ENCODE measurements at places on chromosomes 7 and 10. TPM values are rescaled to one million over a fixed set of nuclear protein-coding genes. Genes with fewer than 3 reads are reported as not detected.

GRCh38 chr7:131097662-131098376, 229.9 kb upstream of the MKLN1 start:
- no peak for DNase-seq

GRCh38 chr7:77368974-77369373, 47.2 kb downstream of the GSAP start:
- DNase-seq, result no peak

DNA sequence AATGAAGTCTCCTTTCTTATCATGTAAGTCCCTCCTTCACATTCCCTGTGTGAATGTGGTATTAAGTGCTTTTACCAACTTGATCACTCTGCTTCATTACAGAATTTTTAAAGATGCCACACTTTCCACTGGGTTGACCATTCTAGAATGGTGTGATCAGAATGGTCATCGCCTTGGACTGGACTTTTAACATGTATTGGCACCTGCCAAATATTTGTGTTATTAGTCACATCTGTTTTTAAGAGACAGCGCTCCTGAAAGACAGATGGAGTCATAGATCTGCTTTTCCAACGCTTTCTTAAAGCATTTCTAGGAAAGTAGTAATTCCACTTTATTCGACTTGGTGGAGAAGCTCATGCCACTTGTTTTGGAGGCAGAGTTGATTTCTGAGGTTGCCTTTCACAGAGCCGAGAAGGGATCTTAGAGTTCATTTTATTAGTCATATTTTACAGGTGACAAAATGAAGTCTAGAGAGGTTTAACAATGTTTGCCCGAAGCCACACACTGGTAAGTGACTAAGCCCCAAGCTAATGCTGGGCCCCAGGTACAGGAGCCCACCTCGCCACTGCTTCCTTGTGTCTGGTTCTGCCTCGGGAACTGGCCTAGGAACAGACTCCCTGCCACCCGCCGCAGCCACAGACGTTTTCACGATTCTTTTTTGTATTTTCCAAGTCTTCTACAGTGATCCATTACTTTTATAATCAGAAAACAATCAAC, 10.4 kb upstream of the BAMBI start:
- DNase-seq, result no peak

GRCh38 chr10:30784524-30784896, 155.0 kb upstream of the LYZL2 start:
- peak; percentile 70 for DNase-seq

DNA sequence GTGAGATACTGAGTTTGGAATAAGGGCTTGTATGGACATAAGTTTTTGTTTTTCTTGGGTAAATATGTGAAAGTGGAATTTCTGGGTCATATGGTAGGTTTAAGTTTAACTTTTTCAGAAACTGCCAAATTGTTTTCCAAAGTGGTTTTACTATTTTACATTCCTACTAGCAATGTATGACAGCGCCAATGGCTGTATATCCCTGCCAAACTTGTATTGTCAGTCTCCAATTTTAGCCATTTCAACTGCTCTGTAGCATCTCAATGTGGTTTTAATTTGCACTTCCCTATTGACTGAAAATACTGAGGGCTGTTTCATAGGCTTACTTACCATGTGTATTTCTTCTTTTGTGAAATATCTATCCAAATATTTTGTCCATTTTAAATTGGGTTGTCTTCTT, 90.5 kb upstream of the ZNF32 start:
- peak; percentile 18 for DNase-seq

- DNase-seq, result no peak
Observed at GRCh38 chr10:56991591-56992069, 630.6 kb upstream of the ZWINT start.

GRCh38 chr7:111642373-111642772, 80.1 kb upstream of the IMMP2L start:
- no peak for DNase-seq

DNA sequence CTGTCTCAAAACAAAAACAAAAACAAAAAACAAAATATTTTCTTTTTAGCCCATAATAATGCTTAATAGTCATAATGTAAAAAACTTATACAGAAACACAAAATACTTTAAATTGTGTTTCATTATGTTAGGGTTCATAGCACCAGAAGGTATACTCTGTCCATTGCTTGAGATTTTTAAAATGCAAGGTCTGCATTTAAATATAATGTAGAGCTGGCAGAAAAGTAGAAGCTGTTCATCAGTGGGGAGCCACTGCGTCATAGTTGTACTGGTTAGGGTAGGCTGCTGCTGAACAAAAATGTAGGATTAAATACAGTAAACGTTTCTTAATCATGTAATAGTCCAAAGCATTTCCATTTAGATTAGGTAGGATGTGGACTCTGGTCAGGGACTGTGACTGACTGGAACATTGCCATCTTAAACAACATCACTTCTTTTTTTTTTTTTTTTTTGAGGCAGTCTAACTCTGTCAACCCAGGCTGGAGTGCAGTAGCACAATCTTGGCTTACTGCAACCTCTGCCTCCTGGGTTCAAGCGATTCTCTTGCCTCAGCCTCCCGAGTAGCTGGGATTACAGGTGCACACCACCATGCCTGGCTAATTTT, 85.2 kb downstream of the ANKIB1 start:
- DNase-seq, result no peak

DNA sequence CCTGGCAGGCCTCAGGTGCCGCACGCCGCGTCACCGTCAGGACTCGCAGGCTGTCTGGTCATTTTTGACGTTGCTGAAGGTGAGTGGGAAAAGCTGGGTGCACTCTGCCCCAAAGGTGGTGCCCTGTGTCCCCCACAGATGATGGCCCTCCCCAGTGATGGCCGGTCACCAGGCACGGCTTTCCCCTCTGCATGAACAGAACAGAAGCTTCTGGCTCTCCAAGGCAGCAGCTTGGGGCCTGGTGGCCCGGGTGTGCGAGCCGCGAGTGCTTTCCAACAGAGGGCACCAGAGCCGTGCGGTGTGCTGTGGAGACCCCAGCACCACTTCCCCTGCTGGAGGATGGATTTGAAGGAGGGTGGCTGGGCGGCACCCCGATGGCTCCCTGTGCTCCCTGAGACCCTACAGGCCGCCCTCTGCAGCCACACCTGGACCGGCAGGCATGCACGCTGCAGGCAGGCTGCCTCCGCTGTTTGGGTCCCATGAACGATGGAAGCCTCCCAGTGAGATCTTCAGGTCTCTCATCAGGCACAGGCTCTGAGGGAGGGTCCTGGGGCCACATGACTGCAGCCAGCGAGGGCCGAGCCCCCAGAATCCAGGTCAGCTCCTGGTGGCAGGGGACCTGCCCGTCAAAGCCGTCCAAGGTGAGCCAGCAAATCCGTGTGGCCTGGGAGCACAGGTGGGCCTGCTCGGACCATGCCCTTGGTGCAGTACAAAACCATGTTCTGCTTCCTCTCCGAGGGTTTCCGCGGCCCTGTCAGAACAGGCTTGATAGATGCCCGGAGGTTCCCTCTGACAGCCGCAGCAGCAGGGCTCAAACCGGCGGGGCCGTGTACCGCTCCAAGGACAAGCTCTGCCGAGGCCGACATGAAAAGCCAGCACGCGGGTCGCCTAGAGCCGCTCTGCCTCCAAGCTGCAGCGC, 195.4 kb downstream of the EBF3 start:
- DNase-seq, result no peak

DNA sequence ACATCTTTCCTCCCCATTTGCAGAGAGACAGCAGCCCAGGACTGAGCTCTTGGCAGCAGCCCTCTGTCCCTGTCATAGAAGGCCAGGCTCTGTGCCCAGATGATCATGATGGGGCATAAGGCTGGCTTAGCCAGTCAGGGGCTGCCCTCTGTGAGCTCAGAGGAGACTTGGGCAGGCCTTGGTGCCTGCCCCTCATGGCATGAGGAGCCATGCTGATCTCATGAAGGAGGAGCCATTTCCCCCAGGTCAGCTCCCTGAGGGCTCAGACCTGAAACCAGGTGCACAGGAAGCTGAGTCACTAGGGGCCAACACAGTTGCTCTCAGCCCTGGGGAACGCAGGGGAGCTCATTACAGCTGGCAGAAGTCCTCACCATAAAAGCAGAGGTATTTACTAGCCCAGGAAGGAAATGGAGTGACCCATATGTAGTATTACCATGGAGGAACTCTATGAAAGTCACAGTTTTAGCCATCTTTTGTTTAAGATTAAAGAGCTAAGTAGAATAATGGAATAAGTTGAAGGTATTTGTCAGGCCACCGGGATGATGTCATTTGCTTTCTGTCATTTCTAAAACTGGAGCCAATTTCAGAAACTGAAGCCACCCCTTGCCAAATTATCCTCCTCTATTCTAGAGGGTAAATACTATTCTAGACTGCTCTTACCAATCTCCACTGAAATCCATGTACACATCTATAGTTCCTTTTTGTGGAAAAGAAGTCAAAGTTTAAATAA, 362.4 kb upstream of the ZNF32 start:
- DNase-seq, result no peak

DNA sequence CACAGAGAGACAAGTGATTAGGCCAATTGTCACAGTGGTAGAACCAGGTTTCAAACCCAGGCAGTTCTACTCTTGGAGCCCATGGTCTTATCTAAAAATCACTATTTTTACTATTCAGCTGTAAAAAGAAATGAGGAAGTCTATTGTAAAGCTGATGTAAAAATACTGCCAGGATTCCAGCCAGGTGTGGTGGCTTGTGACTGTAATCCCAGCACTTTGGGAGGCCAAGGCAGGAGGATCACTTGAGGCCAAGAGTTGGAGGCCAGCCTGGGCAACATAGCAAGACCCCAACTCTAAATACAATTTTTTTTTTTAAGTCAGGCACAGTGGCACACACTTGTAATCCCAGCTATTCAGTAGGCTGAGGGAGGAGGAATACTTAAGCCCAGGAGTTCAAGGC, 40.4 kb downstream of the HIP1 start:
- no peak for DNase-seq

DNA sequence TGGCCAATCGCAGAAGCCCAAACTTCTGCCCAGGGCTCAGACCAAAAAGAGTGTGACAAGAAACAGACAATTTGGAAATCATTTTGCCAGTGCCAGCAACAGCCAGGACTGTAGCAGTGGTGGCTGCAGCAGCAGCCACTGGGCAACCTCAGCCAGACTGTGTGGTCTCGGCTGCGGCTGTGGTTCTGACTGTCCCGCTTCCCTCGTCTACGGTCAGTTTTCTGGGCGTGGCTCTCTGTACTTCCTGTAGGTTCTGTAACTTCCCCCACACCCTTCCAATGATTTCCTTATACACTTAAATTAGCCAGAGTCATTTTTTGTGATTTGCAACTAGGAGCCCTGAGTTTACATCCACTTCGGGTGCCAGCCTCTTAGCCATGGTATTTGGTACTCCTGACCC, 39.9 kb downstream of the CYTH3 start:
- no peak for DNase-seq

DNA sequence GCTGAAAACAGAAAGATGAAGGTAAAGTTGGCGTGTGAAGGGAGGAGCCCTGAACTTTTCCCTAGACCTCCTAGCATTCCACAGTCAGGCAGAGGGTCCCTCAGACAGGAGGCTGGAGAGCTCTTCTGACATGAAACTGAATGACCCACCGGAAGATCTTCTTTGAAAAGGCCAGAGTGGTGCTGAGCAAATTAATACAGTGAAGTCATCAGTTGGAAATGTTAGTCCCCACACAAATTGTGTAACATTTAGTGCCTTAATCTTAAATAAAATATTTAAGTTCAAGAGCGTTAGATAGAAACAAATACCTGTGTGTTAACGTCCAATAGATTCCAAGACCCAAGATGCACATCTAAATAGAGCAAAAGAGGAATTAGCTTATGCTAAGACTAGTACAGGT, 49.0 kb upstream of the WNT16 start:
- DNase-seq, result peak; percentile 39

DNA sequence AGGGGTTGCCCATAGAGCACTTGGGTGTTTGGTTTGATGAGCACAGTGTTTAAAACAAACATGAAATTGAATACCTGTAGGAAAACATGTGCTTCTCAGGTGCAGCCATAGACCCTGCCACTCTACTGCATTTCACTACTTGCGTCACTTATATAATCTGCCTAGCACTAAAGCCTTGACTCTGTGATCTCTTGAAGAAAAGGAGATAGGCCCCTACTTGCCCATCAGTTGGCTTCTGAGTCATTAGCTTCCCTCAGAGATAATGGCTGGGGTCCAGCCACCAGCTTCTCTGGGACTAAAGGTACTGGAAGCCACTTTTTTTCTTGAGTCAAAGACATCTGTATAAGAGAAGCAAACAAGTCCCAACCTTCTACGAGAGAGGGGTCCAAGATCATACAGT, 45.9 kb upstream of the BTRC start:
- DNase-seq, result no peak

GRCh38 chr10:23150091-23150490, 42.0 kb upstream of the PTF1A start:
- no peak for DNase-seq

- peak; percentile 74 for DNase-seq
Observed at GRCh38 chr7:26853788-26854393, 10.5 kb downstream of the SKAP2 start.

GRCh38 chr10:127854769-127855590, 37.8 kb downstream of the CLRN3 start:
- DNase-seq, result no peak

GRCh38 chr10:62992145-62992721, 140.9 kb upstream of the NRBF2 start:
- peak; percentile 47 for DNase-seq

The TDRD1 gene
- not detected for total RNA-seq

The HOXA10 gene
- 27.4 TPM for total RNA-seq

The SPDYE9 gene
- total RNA-seq, result not detected

The DNA2 gene
- total RNA-seq, result 5.2 TPM

The IFIT1 gene
- total RNA-seq, result 15.2 TPM

The CHST3 gene
- 43.3 TPM for total RNA-seq

The C10orf143 gene
- not detected for total RNA-seq

The GPR22 gene
- total RNA-seq, result not detected

All from GM23248 (cell line).